Skin of body (tissue), 3 donors: ENCODE measurements at places on chromosomes 11 and 22.

DNA sequence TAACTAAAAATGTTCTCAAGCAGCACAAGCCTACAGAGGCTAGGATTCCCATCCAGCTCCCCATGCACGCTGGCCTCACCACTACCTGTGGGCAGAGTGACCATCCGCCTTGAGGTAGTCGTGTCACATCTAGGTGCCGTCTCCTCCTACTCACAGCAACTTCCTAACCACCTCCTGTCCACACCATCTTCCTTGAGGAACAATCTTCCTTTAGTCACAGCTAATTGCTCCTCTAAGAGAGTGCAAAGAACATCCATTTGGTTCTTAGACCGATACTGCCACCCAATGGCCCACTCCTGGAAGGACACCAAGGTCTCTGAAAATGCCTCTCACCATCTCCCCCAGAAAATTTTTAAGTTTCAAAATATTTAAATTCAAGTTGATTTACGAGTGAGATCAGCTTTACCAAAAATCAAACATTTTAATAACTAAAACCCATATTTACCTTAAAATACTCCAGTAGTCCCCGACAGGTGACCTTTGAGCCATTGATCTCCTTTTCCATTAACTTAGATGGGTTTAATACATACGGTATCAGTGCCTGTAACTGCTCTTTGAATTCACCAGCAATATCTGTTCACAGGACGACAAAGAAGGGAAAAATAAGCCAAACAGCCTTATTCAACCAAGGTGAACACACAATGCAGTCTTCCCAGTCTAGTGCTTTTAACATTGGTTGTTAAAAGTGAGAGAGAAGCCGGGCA is 21.7 kb upstream of the PLAAT3 start:
- peak; percentile 45 for DNase-seq

GRCh38 chr11:21912285-21912684 is 280.6 kb upstream of the ANO5 start:
- DNase-seq = no peak

DNA sequence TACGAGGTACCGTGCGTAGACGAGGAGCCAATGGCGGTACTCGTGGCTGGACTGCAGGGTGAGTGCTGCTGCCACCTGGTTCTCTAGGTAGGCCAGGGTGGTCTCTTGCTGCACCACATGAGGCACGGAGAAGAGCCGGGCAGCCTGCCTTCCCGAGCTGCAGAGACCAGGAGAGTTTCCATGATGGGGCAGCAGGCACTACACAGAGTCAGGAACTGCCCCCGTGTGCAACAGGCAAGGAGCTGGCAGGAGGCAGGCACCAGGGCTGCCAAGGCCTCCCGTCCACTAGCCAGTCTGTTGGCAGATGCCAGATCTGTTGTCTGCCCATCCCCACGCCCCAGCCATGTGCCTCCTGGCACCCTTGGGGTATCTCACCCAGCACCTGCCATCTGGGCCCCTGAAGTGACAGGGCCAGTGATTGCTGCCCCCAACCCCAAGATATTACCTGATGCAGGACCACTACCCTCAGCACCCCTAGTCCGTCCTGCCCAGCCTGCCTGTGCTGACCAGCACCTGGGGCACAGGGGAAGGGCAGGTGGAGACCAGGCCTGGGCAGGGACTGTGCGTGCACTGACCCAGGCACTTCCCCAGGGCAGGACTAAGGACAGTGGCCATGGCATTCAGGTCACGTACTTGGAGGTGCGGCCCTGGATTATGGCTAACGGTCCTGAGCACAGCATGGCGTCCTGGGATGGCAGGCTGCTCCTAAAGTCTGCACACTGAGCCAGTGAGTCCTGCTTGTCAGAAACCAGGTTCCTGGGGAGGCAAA is 62.0 kb upstream of the CLTCL1 start:
- DNase-seq = no peak

GRCh38 chr22:33650244-33650643 is 270.0 kb downstream of the LARGE1 start:
- no peak for DNase-seq

DNA sequence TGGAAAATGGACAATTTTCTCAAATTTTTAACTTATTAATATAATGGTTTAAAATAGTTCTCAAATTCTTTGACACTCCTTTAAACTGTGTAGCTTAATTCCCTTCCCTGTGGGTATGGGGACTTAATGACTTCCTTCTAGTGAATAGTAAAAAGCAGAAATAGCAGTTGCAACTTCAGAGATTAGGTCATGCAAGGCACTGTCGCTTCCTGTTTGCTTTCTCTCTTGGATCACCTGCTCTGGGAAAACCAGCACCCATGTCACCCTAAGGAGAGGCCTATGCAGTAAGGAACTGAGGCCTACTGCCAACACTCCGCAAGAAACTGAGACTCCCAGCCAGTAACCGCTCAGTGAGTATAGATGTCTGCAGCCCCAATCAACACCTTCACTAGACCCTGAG is 5.5 kb upstream of the PANX3 start:
- DNase-seq = no peak

DNA sequence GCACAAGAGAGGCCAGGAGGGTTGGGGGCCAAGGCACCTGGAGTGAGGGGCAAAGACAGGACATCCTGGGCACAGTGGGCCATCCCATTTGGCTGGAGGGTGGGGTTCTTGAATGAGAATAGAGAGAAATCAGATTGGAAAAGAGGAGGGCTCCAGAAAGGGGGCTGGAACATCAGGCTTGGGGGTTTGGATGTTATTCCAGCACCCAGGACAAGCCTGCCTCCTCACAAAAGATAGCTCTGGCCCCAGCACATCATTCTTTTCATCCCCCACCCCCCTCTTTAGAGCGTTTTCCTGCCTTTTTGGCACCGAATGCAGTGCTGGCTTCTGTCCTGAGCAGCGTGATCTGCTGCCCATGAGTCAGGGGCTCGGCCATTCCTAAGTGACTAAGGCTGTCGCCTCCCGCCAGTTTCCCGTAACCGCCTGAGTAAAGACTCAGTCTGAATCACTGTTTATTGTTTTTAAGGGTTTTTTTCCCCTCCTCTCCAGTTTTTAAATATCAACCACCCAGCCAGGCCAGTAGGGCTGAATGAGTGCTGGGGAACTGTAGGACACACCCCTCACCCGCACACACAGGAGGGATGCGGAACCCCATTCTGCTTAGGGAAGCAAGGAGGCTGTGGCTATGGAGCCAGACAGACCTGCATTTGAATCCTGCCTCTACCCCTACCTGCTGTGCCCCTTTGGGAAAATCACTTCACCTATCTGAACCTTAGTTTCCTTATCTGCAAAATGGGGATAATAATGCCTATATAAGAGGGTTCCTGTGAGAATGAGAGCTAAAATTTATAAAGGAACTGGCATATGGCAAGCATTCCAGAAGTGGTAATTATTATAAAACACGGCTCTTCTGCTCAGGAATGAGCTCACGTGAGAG is 32.4 kb upstream of the NAV2 start:
- peak; percentile 20 for DNase-seq

DNA sequence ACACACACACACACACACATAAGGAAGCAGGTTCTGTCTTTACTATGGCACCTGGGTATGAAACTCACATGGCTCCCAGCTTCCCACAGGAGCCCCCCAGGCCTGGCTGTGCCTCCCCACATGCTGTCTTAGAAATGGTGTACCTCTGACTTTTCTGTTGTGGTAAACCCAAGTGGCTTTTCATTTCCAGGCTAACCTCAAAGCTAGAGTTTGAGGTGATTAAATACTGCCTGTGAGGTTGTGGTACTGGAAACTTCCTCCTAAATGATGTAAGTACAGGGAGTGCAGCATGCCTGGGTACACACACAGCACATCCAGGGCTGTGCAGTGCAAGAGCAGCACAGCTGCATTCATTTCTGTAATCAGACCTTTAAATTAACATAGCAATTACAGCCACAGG is 34.4 kb downstream of the ME3 start:
- no peak for DNase-seq

DNA sequence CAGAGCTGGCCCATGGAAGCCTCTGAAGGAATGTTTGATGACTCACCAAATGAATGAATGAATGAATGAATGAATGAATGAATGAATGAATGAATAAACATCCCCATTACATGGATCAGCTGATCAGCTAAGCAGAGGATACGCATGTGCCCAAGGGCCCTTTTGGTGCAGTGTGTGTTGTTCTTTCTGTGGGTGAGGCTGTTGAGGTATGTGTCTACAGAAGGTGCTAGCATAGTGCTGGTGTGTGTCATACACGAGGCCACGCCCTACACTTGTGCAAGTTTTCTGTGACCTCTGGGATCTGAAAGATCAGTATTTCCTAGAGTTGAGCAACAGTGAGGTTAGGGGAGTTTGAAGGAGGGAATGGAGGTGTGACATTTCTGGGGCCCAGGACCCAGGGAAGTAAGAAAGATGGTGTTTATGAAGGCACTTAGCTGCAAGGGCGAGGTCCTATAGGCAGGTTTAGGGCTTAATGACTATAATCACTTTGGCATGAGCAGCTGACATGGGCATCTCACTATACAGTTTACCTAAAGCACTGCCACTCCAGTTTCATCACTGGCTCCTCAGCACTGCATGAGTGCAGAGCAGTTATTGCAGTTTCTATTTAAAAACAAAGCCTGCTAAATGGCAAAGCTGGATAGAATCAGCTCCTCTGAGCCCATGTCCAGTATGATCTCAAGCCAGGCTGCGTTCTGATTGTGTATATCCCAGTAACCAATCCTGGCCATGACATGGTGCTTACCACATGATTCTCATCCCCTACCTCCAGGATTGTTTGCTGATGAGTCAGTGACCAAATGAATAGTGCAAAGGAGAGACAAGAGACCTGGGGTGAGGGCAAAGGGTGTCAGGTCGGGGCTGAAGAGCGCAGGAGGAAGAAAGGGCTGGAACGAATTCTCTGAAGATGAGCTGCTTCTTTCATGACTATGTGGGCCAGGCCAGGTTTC is 36.4 kb upstream of the E2F8 start:
- no peak for DNase-seq

GRCh38 chr11:85525686-85526085 is 101.5 kb downstream of the DLG2 start:
- DNase-seq = no peak

GRCh38 chr11:110805756-110806155 is 93.5 kb upstream of the ARHGAP20 start:
- no peak for DNase-seq

GRCh38 chr11:126336671-126337101 is 18.8 kb upstream of the ST3GAL4 start:
- DNase-seq = no peak

- DNase-seq = no peak
These were observed 38.5 kb upstream of the PRODH start for GRCh38 chr22:18974477-18975180.

DNA sequence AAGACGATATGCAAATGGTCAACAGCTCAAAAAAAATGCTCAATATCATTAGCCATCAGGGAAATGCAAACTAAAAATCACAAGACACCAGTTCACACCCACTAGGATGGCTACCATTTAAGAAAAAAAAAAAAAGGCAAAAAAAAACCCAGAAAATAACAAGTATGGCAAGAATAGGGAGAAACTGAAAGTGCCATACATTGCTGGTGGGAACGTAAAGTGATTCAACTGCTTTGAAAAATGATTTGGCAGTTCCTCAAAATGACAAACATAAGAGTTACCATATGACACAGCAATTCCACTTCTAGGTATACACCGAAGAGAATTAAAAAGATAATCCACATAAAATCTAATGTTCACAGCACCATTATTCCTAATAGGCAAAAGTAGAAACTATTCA is 47.5 kb downstream of the PICALM start:
- no peak for DNase-seq

DNA sequence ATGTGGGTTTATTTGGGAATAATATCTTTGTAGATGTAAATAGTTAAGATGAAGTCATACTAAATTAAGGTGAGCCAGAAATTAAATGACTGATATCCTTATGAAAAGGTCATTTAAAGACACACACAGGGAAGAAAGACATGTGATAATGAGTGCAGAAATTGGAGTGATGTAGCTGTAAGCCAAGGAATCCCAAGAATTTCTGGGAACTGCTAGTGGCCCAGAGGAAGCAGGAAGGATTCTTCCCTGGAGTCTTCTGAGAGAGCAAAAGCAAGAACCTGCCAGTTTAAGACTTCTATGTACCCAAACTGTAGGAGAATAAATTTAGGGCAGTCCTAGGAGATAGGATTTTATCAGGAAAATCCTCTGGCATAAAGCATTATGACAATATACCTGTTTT is 66.9 kb downstream of the LRRC4C start:
- no peak for DNase-seq

- DNase-seq = no peak
These were observed 126.4 kb downstream of the SEZ6L start for GRCh38 chr22:26295563-26296126.

GRCh38 chr11:73072935-73073481 is 69.1 kb downstream of the FCHSD2 start:
- DNase-seq = no peak

DNA sequence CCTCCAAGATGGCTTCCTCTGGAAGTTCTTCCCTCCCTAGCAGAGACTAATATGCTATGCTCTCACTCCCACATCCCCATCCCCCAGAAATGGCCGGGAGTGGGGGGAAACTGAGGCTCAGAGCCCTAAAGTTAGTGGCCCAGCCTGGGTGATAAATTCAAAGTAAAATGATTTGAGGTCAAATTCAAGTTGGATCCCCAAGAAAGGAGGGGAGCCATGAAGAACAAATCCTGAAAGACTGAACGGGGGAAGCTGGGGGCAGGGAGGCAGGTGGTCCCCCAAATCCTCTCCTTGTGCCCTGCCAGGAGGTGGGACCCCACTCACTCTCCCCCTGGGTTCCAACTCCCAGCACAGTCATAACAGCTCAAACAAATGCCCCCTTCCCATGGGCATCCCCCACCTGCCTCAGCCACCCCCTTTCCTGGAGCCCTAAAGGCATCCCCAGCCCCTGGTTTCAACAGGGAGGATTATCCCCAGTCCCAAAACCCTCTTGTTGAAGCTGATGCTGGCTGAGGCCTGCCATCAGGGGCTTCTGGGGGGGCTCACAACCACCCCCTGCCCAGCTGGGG is 1.1 kb downstream of the CBX6 start:
- DNase-seq = no peak

DNA sequence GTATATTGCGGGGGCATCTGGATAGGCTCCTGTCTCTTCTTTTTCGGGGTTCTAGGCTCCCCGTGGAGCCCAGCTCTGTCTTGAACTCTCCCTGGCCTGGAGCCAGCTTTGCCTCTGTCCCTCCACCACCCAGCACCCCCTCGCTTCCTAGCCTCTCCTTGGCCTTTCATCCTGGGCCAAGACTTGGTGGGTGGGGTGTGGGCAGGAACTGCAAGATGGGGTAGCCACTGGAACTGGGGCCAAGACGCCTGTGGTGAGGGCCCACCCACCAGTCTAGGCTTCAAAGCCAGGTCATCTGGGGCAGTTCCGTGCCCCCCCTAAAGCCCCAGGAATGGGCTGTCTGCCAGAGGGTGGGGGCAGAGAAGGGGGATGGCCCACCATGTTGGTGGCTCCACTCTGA is 1.7 kb upstream of the CRYBB1 start:
- no peak for DNase-seq

GRCh38 chr22:30390974-30391691 is 3.9 kb upstream of the RNF215 start:
- DNase-seq = no peak

- no peak for DNase-seq
These were observed 6.2 kb downstream of the SC5D start for GRCh38 chr11:121298774-121299173.

DNA sequence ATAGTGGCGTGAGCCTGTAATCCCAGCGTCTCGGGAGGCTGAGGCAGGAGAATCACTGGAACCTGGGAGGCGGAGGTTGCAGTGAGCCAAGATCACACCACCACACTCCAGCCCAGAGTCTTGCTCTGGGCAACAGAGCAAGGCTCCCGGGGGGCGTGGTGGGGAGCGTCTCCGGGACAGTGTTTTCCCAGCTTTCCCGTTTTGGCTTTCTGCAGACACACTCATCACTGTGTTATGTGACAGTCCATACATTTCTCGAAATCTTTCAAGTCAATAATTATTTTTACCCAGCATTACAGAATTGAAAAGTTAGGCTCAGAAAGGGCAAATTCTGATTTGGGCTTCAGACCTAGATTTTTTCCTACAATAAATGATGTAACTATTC is 31.7 kb downstream of the NEAT1 start:
- DNase-seq = no peak
